ENCODE measurements at places on chromosomes 4 and X.

DNA sequence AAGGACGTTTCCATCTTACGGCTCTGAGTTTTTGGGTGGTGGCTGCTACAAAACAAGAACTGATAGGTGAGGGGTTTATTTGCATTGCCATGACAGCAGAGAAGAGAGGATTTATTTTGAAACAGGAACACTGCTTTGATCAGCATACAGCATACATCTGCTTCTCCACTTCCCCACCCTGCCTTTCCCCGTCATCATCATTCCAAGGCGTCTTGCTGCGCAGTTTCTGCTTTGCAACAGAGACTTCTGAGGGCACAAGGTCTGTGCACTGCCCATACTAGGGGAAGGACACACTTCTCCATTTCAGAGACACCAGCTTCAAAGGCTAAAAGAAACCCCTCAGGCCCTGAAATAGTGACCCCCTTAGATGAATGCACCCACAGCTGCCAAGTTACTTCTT is 19.1 kb downstream of the STARD8 start:
- no peak for DNase-seq

DNA sequence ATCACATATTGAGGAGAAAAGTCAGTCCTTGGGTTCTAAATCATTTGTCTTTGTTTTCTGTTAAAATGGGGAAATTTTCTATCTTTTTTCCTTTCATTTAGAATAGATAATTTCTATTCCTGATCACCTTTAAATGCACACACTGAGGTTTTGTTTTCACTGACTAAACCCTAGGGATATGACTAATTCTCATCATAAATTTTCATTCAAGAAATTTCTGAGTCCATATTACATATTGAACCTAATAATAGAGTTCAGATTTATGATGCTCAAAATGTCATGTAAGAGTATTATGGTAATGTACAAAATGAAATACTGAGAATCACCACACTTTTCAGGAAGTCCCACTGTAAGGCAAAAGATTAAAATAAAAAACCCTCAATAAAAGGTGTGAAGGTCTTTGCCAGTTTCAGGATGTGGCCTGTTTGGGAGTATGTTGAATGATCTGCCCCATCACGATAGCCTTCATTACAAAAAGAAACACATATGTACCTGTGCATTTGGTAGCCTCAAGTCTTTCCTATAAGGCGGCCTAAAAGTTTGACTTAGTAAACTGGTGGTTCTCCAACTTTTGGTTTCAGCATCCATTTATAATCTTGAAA is 49.4 kb downstream of the LEF1 start:
- DNase-seq = no peak

DNA sequence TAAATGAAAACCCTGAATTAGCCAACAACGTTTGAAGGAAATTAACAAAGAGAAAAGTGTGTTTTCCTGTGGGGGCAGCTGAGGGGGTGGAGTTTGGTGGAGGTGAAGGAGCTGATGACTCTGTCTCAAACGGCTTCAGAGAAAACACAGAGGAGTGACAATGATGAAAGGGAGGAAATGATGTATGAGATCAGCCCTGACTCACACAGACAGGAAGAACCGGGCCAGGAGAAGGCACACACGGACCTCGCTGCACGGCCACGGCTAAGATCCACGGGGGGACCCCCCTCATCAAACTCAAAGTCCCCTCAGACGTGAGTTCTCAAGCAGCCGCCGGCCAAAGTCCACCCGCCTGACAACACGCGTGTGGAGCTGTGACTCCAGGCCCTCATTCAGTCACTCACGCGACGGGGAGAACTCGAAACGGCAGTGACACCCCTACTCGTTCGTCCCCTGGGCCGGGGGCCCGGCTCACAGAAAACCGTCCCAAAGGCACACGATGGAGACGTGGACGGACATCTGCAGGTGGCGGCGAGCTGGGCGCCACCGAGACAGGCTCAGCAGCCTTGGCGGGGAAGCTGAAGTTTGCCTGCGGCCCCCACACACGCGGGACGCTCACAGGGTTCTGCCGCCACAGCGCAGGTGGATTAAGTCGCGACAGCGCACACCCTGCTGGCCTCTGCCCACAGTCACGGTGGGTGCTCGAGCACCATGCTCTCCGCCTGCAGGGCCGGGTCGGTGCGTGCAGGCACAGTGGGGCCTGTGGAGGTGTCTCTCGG is 28.8 kb downstream of the PPP2R3B start:
- peak; percentile 10 for DNase-seq

DNA sequence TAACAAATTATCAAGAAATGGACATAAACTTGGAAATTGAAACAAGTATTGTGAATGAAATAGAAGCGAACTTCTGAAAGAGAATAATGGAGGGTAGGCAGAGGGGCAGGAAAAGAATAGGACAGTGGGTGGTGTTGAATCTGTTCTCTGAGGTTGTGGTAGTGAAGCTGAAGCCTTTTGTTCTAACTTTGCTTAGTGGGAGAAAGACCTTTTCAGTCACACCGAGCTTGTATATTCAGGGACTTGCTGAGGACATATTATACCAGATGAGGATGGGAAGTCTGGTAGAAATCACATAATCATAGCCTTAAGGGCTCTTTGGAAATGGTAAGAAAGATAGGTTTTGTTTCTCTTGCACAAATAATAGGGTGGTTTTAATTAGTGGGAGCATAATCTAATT is 115.4 kb upstream of the NDST4 start:
- no peak for DNase-seq

- no peak for DNase-seq
These were observed 6.2 kb downstream of the ARFIP1 start for GRCh38 chr4:152785639-152786615.

DNA sequence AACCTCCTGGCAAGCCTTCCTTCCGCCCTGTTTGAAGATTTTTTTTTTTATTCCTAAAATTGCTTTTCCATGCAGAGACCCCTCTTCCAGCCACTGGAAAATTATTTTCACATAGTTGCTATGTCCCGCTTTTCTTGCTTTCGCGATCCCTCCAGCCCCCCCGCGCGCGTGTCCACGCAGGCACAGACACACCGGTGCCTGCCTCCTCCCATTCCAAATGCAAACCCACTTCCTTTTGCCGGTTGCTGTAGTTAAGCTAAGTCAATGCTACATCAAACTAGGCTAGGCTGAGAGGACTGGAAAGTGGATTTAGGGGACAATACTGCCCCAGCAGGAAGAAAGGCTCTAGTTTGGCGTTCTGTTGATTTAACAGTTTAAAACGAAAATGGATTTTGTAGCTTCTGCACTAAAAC is 111.0 kb downstream of the DHX15 start:
- no peak for DNase-seq

GRCh38 chrX:114344756-114345349 is 239.0 kb upstream of the HTR2C start:
- no peak for DNase-seq

GRCh38 chrX:85544609-85545008 is 165.1 kb upstream of the POF1B start:
- no peak for DNase-seq

DNA sequence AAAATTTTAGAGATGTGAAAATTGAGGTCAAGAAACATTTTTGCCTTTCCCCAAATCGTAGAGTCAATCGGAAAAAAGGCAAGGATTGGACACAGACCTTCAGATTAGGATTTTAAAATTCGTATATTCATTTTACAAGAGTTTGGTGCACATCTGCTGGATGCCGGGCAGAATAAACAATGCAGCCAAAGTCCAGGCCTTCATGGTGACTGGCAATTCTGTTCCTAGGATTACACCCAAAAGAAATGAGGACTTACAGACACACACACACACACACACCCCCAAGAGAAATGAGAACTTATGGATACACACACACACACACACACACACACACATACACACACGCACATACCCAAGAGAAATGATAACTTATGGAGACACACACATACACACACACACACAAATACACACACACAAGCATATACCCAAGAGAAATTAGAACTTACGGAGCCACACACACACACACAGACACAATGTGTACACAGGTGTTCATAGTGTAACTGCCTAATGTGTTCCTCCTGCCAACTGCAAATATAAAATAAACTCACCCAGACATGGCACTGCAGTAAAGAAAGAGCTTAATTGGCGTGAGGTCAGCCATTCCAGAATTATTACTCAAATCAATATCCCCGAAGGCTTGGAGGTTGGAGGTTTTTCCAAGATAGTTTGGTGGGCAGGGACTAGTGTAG is 165.7 kb upstream of the STS start:
- no peak for DNase-seq

GRCh38 chr4:168101026-168101425 is 8.7 kb downstream of the ANXA10 start:
- DNase-seq = no peak

GRCh38 chr4:91089178-91089577 is 962.0 kb downstream of the CCSER1 start:
- no peak for DNase-seq

All from activated CD4-positive, CD25-positive, alpha-beta regulatory T cell treated with anti-CD3 and anti-CD28 coated beads, Interleukin-2, amount 50 U/mL, for 16 hours (primary cell).